A549 treated with RU486 at 1 μM for 4 hours (cell line): ENCODE measurements at places on chromosomes 3 and 15. TPM values are rescaled to one million over a fixed set of nuclear protein-coding genes. Genes with fewer than 3 reads are reported as not detected.

SPATA12 gene
- 0.46 to 0.66 TPM (median 0.54 TPM) in 5 replicates for total RNA-seq

PP2D1 gene
- not detected in 5 replicates for total RNA-seq

UBR1 gene
- total RNA-seq = 3.0 to 4.4 TPM (median 4.1 TPM) in 5 replicates

SCG5 gene
- total RNA-seq = 2.0 to 3.1 TPM (median 2.5 TPM) in 5 replicates

IQCB1 gene
- total RNA-seq = 7.4 to 11.4 TPM (median 10.6 TPM) in 5 replicates

LYSMD2 gene
- 20.4 to 26.4 TPM (median 25.9 TPM) in 5 replicates for total RNA-seq
